HT1080 (cell line): ENCODE measurements at places on chromosomes 12 and 14. TPM values are rescaled to one million over a fixed set of nuclear protein-coding genes. Genes with fewer than 3 reads are reported as not detected.

- DNase-seq, result no peak
Measured at GRCh38 chr12:124394462-124395128, 99.7 kb downstream of the RFLNA start.

The HRK gene
- total RNA-seq, result 0.06 and 0.07 TPM in 2 replicates

The VPS33A gene
- 22.4 and 23.1 TPM in 2 replicates for total RNA-seq

The NINJ2 gene
- total RNA-seq, result 0.50 and 0.63 TPM in 2 replicates

DNA sequence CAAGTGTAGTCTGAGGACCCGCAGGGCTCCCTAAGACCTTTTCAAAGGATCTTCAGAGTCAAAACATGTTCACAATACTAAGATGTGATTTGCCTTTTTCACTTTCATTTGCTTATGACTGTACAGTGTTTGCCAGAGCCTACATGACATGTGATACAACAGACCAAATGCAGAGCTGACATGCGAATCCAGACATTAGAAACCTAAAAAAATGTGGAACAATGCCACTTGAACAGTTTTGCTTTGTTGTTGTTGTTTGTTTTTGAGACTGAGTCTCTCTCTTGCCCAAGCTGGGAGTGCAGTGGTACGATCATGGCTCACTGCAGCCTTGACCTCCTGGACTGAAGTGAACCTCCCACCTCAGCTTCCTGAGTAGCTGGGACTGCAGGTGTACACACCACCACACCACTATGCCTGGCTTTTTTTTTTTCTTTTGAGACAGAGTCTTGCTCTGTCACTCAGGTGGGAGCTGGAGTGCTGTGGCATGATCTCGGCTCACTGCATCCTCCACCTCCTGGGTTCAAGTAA is 5.3 kb upstream of the RAB35 start:
- DNase-seq, result no peak

DNA sequence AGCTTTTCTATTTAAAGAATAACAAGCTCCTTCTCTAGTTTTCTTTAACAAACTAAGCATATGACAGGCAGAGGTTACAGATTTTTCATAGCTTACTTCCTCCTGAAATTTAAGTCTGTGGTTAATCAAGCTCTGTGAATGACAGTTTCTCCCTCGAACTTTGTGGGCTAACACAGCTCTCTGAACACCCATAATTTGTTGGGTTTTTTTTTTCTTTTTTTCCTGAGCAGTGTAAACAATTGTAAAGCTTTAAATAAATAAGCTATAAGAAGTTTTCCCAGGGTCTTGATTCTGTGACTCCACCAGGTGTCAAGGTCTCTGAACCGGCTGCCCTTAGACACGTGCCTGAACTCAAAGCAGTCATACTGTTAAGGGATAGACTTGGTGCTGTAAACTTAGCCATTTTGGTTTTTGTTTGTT is 128.1 kb upstream of the AMIGO2 start:
- DNase-seq, result no peak
